ENCODE measurements at places on chromosomes 13 and 19.

DNA sequence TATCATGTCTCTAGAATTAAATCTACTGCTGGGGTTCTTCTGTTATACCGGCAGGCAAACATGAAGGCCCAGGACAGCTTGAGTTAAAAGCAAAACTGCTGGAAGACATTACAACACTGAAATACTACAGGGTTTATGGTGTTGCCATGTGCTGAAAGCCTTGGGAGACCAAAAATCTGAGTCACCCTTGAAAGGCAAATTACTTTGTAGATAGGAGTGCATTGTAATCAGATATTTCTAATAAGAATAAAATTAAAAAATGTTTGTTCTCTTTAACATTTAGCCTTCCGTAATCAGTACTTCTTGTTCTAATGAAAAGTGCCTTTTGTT, 181.3 kb downstream of the PCDH9 start:
- DNase-seq, result no peak

DNA sequence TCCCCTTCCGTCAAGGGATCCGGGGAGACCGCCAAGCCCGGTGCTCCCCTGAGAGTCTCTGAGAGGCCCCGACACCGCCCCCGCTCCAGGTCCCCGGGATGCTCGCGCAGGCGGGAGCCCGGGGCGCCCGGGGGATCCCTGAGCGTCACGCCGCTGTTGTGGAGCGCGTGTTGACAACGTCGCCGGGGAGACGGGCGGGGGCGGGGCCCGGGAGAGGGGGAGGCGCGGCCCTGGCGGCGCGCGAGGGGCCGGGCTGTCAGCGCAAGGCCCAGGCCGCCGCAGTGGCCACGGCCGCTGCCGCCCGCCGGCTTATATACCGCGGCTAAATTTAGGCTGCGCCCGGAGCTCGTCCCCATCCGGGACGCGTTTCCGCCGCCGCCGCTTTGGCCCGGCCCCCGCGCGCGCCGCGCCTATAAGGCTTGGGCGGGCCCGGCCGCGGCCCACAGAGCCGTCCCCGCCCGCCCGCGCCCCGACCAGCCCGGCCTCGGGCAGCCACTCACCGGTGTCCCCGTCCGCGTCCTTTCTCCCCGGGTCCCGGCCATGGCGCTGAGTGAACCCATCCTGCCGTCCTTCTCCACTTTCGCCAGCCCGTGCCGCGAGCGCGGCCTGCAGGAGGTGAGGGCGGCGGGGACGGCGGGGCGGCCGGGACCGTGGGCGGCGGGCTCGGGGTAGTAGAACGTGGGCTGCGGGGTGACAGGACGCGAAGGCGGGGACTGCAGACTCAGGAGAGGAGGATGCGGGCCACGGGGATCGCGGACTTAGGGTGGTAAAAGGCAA, at the start of gene KLF2:
TSS of gene KLF2 (plus strand) at position 443 of the 777 bp plus-strand sequence. CDS start at position 541, 98 bp downstream.
- DNase-seq, result peak; percentile 93

- DNase-seq, result no peak
Measured at GRCh38 chr19:46603195-46603637, 2.1 kb downstream of the CALM3 start.

GRCh38 chr19:54137699-54138488, at the start of gene CNOT3:
TSS of gene CNOT3 (plus strand) at chr19:54137762. CDS start at chr19:54142979, 5,217 bp downstream.
- no peak for DNase-seq

- DNase-seq, result no peak
Measured at GRCh38 chr13:69959046-69959445, 148.6 kb upstream of the ATXN8OS start.

DNA sequence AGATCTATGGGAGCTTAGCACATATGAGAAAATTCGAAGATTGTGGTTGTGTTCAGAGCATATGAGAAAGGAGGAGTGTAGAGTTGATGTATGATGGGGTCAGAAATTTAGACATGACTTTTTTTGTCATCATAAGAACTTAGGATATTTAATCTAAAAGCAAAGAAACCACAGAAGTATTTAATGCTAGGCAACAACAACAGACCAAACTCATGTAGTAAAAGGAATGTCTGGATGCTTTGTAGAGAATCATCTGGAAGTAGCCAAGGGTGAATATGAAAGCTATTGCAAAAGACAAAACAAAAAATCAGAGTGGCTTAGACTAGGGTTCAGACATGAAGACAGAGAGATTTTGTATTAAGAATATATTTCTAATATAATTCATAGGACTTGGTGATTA, 190.3 kb downstream of the SLITRK1 start:
- no peak for DNase-seq

DNA sequence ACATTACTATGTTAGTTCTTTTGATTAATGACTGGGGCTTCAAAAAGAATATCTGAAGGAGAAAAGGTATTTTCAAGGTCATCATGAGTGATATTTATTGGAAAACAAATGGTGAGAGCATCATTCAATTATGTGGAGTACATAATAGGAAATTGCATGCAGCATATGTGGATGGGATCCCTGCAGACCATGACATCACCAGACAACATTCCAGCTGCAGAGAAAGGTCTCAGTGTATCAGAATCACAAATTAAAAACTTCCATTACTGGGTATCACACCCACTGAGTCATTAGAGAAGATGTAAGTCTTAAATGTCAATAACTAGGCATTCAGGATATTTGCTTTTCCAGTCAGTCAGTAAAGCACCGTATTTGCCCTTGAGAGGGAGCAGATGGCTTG, 574.4 kb upstream of the SLC10A2 start:
- DNase-seq, result no peak

DNA sequence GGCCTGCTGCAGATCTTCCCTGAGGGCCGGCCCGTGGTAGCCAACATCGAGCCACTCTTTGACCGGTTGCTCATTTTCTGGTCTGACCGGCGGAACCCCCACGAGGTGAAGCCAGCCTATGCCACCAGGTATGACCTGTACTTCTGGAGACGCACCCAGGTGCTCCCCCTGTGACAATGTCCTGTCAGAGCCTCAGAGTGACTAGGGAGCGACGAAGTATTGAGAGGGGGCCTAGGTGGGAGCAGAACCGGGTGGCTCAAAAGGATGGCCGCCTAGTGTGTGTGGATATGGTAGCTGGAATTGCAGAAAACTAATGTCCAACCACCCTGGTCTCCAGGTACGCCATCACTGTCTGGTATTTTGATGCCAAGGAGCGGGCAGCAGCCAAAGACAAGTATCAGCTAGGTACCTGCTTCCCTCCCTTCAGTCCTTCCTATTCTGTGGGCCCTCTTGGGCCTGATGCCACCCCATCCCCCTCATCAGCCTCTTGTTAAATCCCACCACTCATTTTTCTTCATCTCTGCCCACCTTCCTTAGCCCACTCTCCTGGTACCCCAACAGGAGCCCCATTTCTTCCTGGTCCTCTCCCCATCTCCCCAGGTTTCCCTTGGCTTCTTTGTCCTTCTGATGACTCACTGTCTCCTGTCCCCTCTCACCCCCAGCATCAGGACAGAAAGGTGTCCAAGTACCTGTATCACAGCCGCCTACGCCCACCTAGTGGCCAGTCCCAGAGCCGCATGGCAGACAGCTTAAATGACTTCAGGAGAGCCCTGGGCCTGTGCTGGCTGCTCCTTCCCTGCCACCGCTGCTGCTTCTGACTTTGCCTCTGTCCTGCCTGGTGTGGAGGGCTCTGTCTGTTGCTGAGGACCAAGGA, 8.4 kb downstream of the EGLN2 start:
- DNase-seq, result no peak

DNA sequence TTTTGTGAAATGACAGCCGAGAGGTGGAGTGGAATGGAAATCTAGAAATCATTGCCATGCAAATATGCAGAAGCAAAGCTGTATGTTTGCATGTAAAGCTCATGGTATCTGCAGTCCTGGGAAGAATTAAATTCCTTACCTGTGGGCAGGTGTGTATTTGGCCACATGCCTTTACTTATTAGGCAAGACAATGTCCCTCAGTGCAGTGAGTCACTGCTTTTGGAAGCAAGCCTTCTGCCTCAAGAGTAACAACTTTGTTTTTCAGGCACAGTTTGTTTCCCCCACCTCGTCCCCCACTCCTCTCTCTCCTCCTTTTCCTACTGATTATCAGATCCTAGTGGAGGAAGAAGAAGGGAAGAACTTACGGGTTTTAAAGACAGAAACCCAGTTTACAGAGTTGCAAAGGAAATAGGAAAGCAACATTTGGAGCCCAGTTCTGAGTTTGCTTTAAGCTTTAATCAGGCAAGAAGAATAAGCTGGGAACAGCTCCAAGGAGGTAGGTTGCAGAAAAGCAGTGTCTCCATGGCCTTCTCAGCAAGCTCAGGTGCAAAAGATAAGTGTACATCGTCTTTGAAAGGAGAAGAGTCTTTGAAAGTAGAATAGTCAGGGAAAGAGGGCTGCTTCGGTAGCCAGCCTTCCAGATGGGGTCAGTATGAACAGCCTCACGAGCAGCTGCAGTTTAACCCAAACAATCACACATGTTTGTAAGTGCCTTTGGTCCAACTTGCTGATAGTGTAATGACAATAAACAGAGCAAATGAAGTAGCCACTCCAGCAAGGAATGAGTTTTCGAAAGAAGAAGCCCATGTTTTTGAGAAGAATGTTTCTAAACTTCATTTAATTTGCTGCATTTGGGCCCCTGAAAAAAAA, 190.1 kb downstream of the KLF5 start:
- DNase-seq, result no peak

DNA sequence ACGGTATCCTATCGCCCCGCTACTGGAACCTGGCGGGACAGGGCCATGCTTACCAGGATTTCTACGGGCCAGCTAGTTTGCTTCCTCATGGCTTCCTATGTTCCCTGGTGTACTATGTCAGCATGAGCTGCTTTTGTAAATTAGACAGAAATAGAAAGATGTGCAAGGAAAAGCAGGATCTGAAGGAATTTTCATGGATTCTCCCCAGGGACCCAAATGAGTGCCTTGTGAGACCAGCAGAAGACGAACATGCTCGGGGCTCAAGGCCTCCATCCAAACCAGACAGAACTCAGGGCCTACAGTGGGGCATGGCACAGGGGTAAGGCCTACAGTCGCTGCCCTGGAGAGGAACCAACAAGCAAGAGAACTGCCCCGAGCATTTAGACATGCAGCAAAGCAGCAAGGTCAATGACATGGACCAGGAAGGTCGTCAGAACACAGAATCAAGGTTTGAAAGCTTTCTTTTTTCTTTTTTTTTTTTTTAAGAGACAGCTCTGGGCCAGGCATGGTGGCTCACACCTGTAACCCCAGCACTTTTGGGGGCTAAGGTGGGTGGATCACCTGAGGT, 17.3 kb downstream of the EPS15L1 start:
- no peak for DNase-seq

DNA sequence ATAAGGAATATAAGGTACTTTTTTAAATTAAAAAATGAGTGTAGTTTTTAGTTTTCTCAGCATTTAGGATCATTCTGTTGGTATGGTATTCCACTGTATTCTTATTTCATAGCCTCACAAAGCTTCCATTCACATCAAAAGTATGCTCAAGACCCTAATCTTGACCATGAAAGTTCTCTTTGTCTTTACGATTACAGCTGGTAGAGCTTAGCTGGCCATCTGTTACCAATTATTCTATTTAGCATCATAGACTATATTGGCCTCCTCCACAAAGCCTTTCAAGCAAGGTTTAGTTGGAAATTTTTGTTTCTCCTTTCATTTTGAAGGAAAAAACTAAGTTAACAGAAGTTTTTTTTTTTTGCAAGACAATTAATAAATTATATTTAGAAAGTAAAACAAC, 245.1 kb downstream of the KCTD12 start:
- DNase-seq, result no peak

GRCh38 chr19:11106477-11106876, 17.2 kb downstream of the LDLR start:
- DNase-seq, result no peak

GRCh38 chr13:62019858-62020257, 604.2 kb upstream of the PCDH20 start:
- DNase-seq, result no peak

DNA sequence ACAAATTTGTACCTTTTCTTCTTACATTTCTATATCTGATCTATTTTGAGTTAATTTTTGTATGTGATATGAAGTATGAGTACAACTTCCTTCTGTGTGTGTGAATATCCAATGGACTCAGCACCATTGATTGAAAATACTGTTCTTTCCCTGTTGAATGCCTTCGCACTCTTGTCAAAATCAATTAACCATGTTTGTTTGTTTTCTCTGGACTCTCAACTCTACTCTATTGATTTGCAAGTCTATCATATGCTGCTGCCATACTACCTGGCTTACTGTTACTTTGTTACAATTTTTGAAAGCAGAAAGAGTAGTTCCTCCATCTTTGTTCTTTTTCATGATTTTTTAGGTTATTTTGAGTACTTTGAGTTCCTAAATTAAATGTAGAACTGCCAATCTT, 1437.4 kb upstream of the SPRY2 start:
- no peak for DNase-seq

DNA sequence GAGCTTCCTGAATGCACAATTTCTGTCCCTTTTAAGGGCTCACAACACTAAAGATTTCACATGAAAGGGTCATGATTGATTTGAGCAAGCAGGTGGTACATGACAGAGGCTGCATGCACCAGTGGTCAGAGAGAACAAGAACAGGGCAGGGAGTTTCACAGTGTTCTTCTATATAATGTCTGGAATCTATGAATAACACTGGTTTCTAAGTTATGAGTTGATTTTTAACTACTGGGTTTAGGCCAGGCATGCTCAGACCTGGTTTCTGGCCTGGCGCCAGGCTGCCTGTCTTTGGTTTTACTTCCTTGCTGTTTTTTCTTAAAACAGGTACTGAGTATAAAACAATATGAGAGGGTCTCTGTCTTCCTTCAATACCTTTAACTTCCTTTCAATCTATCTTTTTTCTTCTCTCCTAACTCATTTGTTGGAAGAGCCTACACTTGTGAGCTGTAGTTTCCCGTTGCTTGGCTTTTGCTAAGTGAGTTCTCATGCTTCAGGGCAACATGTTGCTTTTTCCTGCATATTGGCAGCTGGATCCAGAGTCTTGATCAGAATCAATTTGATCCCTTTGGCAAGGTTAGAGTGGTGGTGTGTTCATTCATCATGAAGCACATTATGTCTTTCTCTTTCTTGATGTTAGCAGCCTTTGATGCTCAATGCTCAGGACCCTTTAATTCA, 38.5 kb upstream of the FGF14 start:
- DNase-seq, result no peak

GRCh38 chr13:110262508-110263291, 44.3 kb downstream of the COL4A1 start:
- DNase-seq, result no peak

GRCh38 chr19:44527554-44527953, 1.9 kb downstream of the CEACAM20 start:
- no peak for DNase-seq

- peak; percentile 52 for DNase-seq
Measured at GRCh38 chr19:48249502-48250014, 6.2 kb downstream of the CARD8 start.

GRCh38 chr19:8196271-8196927, 12.8 kb upstream of the CERS4 start:
- DNase-seq, result no peak
